ENCODE measurements at places on chromosomes 7 and 10.

DNA sequence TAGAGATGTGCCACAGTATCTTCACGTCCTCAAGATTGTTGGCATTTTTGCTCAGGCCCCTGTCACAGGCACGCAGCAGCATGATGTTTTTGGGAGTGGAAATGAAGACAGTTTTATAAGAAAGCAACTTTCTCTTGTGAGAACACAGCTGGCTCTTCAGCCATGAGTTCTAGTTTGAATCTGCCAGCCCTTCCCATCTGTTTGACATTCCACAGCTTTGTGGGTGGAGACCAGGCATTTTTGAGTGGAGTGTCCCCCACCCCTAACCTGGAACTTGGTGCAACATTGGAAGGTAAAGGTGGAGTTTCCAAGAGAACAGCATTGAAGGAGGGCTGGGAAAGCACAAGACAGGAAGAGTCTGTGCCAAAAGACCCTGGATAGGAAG, 253.1 kb upstream of the IGFBP3 start:
- no peak for DNase-seq

GRCh38 chr10:124999433-125000365, 57.8 kb downstream of the ZRANB1 start:
- no peak for DNase-seq

DNA sequence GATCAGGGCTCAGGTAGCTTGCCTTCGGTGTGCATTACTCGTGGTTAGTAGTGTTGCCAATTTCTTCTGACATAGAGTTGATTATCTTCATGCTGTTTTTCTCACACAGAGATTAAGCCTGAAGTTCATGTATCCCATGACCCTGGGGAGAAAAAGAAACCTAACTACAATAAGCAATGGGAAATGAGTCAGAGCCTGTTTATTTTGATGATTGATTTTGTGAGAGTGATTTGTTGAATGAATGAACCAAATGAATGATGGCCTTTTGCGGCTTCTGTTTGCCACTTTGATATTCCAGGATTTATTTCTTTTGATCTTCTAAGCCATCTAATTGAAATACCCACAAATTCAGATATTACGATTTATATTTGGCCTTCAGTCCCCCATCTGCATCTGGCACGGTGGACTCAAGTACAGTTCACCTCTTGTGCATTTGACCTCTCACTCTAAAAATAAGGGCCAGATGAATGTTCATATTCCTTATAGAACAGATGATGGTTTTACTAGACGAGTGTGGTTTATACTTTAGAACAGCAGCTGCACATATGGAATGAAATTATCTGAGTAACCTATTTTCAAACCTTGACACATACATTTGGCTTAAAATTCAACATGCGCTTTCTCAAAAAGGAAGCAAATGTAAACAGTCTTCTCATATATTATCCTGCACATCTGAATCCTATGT, 110.7 kb downstream of the PLCE1 start:
- DNase-seq = no peak

DNA sequence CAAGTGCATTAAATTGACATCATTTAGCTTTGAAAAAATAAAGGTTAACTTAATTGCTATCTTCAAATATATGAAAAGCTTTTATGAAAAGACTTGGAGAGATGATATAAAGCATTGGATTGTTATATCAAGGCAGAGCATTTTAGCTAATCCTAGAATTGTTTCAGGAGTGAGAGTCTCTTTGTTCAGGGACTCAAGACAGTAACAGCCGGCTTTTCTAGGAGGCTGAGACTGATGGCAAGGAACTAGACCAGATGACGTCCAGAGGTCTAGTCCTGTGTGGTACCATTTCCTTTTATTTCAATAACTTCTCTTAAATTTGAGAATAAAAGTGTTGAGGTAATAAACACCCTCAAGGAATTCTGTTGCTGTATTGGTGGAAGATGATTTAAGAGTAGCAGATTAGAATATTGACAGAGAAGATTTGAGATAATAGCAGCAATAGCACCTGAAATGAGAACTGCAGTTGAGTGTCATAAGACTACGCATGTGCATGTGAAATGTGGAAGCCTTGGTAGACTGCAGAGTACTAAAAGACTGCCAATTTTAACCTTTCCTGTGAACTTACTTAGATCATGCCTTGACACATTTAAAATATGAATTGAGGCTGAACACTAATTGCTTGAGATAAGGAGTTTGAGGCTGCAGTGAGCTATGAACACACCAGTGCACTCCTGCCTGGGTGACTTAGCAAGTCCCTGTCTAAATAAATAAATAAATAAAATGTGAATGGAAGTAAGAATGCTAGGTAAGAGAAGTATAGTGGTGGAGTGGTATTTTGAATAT, 79.6 kb downstream of the ZNRF2 start:
- no peak for DNase-seq

- no peak for DNase-seq
Observed at GRCh38 chr7:1339611-1340010, 106.9 kb downstream of the UNCX start.

DNA sequence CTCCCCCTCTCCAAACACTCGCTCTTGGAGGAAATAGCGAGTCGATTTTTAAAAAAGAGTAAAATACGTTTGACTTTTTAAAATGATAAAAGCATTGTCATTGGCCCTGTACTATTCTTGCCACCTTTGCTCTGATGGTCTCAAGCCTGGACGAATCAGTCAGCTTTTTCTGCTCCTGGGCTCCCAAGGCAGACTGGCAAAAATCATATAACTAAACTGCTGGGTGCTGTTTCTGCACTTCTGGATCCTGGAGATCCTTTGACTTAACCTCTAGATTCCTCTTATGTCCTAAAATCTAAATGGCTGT, 1.8 kb downstream of the TPST1 start:
- DNase-seq = no peak

GRCh38 chr10:105992928-105993327, 1171.6 kb downstream of the SORCS1 start:
- DNase-seq = no peak

Measured in amniotic stem cell (primary cell).